ENCODE measurements at places on chromosomes 5 and 9. TPM values are rescaled to one million over a fixed set of nuclear protein-coding genes. Genes with fewer than 3 reads are reported as not detected.

P4HA2 gene
- 9.9 TPM for total RNA-seq

DNA sequence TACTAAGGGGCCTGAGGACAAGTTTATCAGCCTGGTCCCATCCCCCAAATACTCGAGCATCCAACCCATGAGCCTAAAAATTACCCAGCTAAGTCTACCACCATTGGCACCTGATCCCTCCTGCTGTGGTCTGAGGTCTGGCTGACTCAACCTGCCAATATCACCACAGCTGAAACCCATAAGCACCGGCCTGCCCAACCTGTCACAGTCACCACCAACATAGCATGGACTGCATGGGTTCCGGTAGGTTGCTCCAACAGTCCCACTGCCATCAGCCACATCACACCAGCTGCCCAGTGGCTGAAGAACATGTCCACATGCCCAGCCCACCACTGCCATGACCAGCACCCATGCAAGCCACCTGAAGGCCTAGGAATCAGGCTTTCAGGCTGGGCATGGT lies 495.0 kb downstream of the PRELID2 start:
- peaks cover 2% of the 10 kb centered on the region for H3K27me3 ChIP-seq
- no peak for DNase-seq
- no peaks in the 10 kb centered on the region for H3K36me3 ChIP-seq
- no peak overlapping the region for H3K27ac ChIP-seq

GRCh38 chr5:57431759-57432158 lies 50.9 kb downstream of the ACTBL2 start:
- no peak overlapping the region for H3K4me3 ChIP-seq
- no peak for DNase-seq
- H3K4me1 ChIP-seq: no peaks in the 10 kb centered on the region
- no peaks in the 10 kb centered on the region for H3K36me3 ChIP-seq

- H3K27ac ChIP-seq: no peak overlapping the region
- H3K36me3 ChIP-seq: no peaks in the 10 kb centered on the region
- H3K27me3 ChIP-seq: peaks cover 6% of the 10 kb centered on the region
- DNase-seq: no peak
Measured at GRCh38 chr5:122665051-122665450, 109.8 kb upstream of the SNX2 start.

- no peak overlapping the region for H3K4me3 ChIP-seq
- no peak overlapping the region for H3K27ac ChIP-seq
- H3K36me3 ChIP-seq: no peaks in the 10 kb centered on the region
- DNase-seq: no peak
- no peaks in the 10 kb centered on the region for H3K27me3 ChIP-seq
- no peaks in the 10 kb centered on the region for H3K4me1 ChIP-seq
Measured at GRCh38 chr5:92977846-92978540, 603.0 kb downstream of the NR2F1-AS1 start.

GRCh38 chr5:172568308-172568910 lies 72.7 kb upstream of the NEURL1B start:
- no peak for DNase-seq
- no peak overlapping the region for H3K27ac ChIP-seq
- peaks cover 1% of the 10 kb centered on the region for H3K27me3 ChIP-seq
- peaks cover 4% of the 10 kb centered on the region for H3K4me1 ChIP-seq
- H3K4me3 ChIP-seq: no peak overlapping the region
- no peaks in the 10 kb centered on the region for H3K36me3 ChIP-seq

Data from endothelial cell (in vitro differentiated cells).